ENCODE measurements at places on chromosomes 4 and X.

GRCh38 chr4:81465406-81466340 lies 6.0 kb downstream of the RASGEF1B start:
- peak; percentile 64 for DNase-seq

GRCh38 chr4:3268395-3269104 lies 19.6 kb downstream of the MSANTD1 start:
- no peak for DNase-seq

DNA sequence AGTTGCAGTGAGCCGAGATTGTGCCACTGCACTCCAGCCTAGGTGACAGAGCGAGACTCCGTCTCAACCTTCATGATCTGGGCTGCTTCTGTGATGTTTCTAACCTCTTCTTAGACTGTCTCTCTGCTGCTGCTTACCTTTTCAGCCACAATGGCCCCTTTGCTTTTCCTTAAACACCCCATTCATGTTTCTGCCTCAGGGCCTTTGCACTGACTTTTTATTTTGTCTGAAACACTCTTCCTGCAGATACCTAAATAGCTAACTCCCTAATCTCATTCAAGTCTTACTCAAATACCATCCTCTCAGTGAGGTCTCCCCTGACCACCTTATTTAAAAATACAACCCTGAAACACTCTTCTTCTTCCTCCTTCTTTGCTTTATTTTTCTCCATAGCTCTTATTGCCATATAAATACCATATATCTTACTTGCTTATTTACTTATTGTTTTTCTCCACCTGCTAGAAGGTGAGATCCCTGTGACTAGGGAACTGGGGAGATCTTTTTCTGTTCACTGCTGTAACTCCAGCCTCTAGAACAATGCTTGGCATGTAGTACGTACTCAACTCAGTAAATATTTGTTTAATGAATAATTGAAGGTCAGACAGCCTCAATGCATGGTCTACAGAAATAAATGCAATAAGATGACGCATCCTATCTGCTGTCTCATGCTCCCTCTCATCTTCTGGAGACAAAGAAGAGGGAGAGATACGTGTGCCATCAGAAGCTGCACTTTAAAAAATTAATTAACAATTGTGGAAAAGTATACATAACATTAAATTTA lies 43.8 kb upstream of the SETD7 start:
- peak; percentile 8 for DNase-seq

- DNase-seq, result no peak
Measured at GRCh38 chrX:55201930-55202579, 18.1 kb upstream of the PAGE5 start.

DNA sequence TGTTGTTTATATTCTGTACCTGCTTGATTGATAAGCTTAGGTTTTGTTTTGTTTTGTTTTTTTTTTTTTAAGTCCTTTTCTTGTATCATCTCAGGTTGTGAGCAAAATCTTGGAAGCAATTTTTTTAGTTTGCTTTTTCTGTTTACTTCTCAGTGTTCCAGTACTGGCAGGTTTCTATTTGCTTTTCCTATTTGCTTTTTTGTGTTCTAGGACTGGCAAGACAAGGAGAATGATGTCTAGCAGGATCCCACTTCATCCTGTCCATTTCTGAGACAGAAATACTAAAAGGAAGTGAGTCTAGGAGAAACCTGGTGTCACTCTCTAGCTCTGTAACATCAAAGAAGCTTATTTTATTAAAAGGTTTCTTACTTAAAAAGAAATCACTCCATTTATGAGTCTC lies 15.6 kb downstream of the CXCL13 start:
- DNase-seq, result no peak

Data from SHP77 (cell line).